ENCODE measurements at places on chromosomes 5 and 9.

DNA sequence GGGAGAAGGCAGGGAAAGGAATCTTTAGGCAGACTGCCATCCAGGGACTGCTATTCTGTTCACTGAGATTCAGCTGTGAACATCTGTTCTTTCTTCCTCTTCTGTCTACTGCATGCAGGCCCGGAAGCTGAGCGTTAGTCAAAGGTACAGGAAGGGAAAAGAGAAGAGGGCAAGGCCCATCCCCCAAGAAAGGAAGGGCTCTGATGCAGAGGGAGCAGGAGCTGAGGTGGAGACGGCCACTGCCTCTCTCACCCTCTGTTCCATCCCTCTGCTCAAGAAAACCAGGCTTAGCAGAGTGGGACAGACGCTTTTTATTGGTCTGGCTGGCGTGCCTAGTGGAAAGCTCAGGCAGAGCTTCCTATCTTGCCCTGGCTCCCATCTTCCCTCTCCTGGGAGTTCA is 57.6 kb downstream of the PFDN1 start:
- peaks cover 3% of the 10 kb centered on the region for H3K36me3 ChIP-seq
- H3K27ac ChIP-seq, result peak overlapping the region; percentile 43
- H3K27me3 ChIP-seq, result no peaks in the 10 kb centered on the region
- DNase-seq, result no peak
- H3K4me3 ChIP-seq, result peak overlapping the region; percentile 36

GRCh38 chr9:97046228-97046627 is 7.3 kb upstream of the CTSV start:
- H3K4me1 ChIP-seq, result no peaks in the 10 kb centered on the region
- H3K36me3 ChIP-seq, result peaks cover 7% of the 10 kb centered on the region
- H3K4me3 ChIP-seq, result no peak overlapping the region
- no peak for DNase-seq
- H3K27me3 ChIP-seq, result peaks cover 63% of the 10 kb centered on the region
- no peak overlapping the region for H3K27ac ChIP-seq

DNA sequence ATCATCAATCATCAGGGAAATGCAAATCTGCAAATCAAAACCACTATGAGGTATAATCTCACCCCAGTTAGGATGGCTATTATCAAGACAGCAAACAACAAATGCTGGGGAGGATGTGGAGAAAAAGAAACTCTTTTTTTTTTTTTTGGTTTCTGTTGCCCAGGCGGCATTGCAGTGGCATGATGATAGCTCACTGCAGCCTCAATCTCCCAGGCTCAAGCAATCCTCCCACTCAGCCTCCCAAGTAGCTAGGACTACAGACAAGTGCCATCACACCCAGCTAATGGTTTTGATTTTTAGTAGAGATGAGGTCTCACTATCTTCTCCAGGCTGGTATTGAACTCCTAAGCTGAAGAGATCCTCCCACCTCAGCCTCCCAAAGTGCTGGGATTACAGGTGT is 5.4 kb upstream of the CNTRL start:
- no peaks in the 10 kb centered on the region for H3K36me3 ChIP-seq
- no peak overlapping the region for H3K27ac ChIP-seq
- peaks cover 16% of the 10 kb centered on the region for H3K4me1 ChIP-seq
- DNase-seq, result no peak

- H3K27me3 ChIP-seq, result no peaks in the 10 kb centered on the region
- H3K4me3 ChIP-seq, result no peak overlapping the region
- H3K36me3 ChIP-seq, result no peaks in the 10 kb centered on the region
- peaks cover 9% of the 10 kb centered on the region for H3K4me1 ChIP-seq
- no peak for DNase-seq
- no peak overlapping the region for H3K27ac ChIP-seq
These were observed 226.1 kb downstream of the NR3C1 start for GRCh38 chr5:143177263-143177983.

GRCh38 chr9:129702589-129703520 is 37.4 kb downstream of the PRRX2 start:
- no peaks in the 10 kb centered on the region for H3K36me3 ChIP-seq
- H3K4me3 ChIP-seq, result no peak overlapping the region
- H3K27me3 ChIP-seq, result peaks cover 37% of the 10 kb centered on the region
- H3K4me1 ChIP-seq, result peaks cover 2% of the 10 kb centered on the region
- no peak overlapping the region for H3K27ac ChIP-seq

DNA sequence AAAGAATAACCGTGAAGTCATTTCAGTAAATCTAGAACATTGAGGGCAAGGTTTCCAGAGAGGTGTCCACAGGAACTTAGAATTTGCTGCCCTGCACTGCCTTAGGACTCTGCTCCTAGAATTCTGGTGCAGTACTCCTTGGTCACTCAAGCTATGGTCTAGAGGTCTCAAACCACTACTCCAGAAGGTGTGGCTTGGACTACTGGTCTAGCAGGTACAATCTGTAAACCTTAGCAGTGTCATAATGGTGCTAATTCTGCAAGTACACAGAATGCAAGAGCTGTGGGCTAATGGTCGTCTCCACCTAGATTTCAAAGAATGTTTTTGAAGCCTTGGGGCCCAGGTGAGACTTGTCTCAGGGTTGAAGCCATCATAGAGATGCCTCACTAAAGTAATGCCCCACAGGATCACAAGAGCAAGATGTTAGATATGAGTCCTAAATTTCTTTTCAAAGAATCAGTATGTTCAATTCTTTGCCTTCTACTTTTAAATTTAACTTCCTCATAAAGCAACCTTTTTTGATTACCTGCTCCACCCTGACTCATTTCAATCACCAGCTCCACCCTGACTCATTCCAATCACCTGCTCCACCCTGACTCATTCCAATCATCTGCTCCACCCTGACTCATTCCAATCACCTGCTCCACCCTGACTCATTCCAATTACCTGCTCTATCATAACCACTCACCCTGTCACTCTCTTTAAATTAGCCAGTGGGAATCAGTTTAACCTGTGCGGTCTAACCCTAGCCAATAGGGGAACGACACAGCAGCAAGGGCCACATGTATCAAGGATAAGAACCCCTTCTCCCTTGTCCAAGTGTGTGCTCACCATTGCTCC is 1111.8 kb upstream of the ACO1 start:
- no peaks in the 10 kb centered on the region for H3K36me3 ChIP-seq
- H3K27me3 ChIP-seq, result no peaks in the 10 kb centered on the region
- H3K4me1 ChIP-seq, result peaks cover under 1% of the 10 kb centered on the region
- H3K4me3 ChIP-seq, result no peak overlapping the region
- no peak for DNase-seq
- H3K27ac ChIP-seq, result no peak overlapping the region

DNA sequence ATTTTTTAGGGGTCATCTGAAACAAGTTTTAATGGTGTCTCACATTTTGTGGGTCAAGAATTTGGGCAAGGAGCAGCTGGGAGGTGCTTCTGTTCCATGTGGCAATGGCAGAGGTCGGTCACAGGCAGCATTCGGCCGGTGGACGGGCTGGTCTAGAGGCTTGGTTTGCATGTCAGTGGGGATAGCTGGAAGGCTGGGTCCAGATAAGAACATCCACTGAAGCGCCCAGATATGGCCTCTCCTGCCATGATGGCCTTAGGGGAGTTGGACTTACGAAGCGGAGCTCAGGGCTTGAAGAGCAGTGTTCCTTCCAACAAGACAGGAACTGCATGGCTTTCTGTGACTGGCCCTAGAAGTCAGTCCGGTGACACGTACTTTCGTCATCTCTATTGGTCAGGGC is 30.3 kb downstream of the LHFPL2 start:
- peaks cover 2% of the 10 kb centered on the region for H3K4me1 ChIP-seq
- DNase-seq, result no peak
- H3K4me3 ChIP-seq, result no peak overlapping the region
- no peak overlapping the region for H3K27ac ChIP-seq
- peaks cover 21% of the 10 kb centered on the region for H3K27me3 ChIP-seq

- no peaks in the 10 kb centered on the region for H3K36me3 ChIP-seq
- H3K4me3 ChIP-seq, result peak overlapping the region; percentile 93
- no peak for DNase-seq
- peak overlapping the region; percentile 9 for H3K27ac ChIP-seq
These were observed 1.1 kb downstream of the UBTD2 start for GRCh38 chr5:172282272-172283019.

DNA sequence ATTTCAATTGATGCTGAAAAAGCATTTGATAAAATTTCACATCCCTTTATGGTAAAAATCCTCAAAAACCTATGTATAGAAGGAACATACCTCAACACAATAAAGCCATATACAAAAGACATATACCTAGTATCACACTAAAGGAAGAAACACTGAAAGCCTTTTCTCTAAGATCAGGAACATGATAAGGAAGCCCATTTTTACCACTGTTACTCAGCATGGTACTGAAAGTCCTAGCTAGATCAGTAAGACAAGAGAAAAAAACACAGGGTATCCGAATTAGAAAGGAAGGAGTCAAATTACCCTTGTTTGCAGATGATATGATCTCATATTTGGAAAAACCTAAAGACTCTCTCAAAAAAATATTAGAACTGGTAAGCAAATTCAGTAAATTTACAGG is 350.2 kb upstream of the PDE4D start:
- no peaks in the 10 kb centered on the region for H3K27me3 ChIP-seq
- no peaks in the 10 kb centered on the region for H3K36me3 ChIP-seq
- no peaks in the 10 kb centered on the region for H3K4me1 ChIP-seq
- no peak overlapping the region for H3K4me3 ChIP-seq
- H3K27ac ChIP-seq, result no peak overlapping the region
- DNase-seq, result no peak

DNA sequence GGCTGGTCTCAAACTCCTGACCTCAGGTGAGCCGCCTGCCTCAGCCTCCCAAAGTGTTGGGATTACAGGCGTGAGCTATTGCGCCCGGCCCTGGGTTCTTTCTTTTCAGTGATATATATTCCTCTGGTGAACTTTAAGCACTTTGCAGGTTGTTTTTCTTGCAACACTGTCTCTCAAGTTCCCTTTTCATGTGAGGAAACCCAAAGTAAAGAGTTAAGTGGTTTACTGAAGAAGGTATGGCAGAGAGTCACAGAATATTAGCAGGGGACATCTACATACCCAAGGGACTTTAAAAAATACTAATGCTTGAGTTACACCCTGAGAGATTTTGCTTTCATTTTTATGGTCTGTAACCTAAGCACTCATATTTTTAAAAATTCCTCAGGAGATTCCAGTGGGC is 6.7 kb upstream of the GAPT start:
- no peak overlapping the region for H3K27ac ChIP-seq
- DNase-seq, result no peak
- H3K4me1 ChIP-seq, result peaks cover 2% of the 10 kb centered on the region
- H3K36me3 ChIP-seq, result no peaks in the 10 kb centered on the region
- H3K4me3 ChIP-seq, result no peak overlapping the region

GRCh38 chr9:89473762-89474469 is 24.0 kb downstream of the SEMA4D start:
- H3K4me3 ChIP-seq, result peak overlapping the region; percentile 7
- no peak for DNase-seq
- H3K36me3 ChIP-seq, result peaks cover 8% of the 10 kb centered on the region
- H3K27me3 ChIP-seq, result no peaks in the 10 kb centered on the region
- peaks cover 81% of the 10 kb centered on the region for H3K4me1 ChIP-seq
- H3K27ac ChIP-seq, result peak overlapping the region; percentile 99

DNA sequence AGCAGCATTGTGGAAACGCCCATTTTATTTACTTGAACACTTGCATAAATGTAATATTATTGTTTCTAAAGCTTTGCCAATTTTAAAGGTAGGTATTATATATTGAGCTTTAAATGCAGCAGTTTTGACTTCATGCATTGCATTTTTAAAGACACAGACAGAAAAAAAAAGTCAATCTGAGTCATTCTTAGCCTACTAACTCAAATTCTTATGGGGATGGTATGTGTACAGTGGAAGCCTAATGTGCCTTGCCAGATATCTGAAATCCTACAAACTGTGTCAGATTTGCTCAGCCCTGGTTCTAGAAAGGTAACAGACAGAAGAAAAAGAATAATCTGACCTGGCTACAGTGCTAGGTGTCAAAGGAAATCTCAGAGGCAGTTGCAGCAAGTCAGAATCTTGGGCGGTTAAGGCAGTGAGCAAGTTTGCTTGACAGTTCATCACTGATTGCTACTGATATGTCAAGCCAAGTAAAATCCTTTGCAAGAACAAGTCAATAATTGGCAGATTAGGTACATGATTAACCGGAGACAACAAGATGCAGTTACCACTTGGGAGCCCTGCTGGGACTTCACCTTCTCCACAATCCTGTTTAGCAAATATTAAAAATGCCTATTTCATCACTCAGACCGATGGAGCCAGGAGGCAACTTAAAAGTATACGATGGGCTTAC is 224.8 kb upstream of the WWC1 start:
- no peak overlapping the region for H3K27ac ChIP-seq
- no peak for DNase-seq
- H3K4me3 ChIP-seq, result no peak overlapping the region
- H3K36me3 ChIP-seq, result no peaks in the 10 kb centered on the region
- H3K27me3 ChIP-seq, result peaks cover 41% of the 10 kb centered on the region
- H3K4me1 ChIP-seq, result no peaks in the 10 kb centered on the region

- H3K36me3 ChIP-seq, result no peaks in the 10 kb centered on the region
- H3K4me1 ChIP-seq, result peaks cover 15% of the 10 kb centered on the region
- no peaks in the 10 kb centered on the region for H3K27me3 ChIP-seq
- no peak overlapping the region for H3K4me3 ChIP-seq
- DNase-seq, result no peak
- peak overlapping the region; percentile 53 for H3K27ac ChIP-seq
These were observed 184.6 kb downstream of the AUH start for GRCh38 chr9:91177081-91177480.

Measured in T-helper 17 cell (primary cell).